Activated CD4-positive, alpha-beta T cell treated with anti-CD3 and anti-CD28 coated beads for 48 hours (primary cell): ENCODE measurements at places on chromosomes 1 and 21.

DNA sequence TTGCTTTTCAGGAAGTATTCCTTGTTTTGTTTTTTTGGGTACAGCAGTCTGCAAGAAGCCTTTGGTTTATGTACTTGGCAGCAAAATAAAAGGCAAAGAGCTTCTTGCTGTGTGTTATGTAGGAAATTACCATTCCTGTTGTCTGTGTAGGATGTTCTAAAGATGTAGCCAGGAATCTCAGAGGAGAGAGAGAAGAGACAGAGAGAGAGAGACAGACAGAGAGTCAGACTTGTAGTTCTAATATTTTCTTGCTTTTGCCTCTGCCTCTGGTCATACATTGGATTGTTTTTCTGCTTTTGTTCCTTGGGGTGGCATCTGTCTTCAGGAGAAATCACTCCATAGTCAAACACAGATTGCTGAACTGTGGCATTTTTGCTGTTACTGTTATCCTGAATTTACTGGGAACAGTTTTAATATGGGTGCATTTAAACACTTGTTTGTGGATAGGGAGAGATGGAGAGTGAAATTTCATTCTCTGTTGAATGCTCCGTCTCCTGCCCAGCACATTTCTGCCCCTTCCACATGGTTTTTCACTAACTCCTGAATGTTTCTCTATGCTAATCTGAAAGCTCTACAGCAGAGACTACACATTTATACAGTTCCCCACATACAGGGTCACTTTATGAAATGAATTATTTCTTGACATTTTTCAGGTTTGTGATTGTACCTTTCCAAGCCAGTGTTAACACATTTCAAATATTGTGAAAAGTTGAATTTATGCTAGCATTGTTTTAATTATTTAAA, 49.8 kb downstream of the POU2F1 start:
- DNase-seq: no peak

- DNase-seq: no peak
These were observed 22.0 kb downstream of the COL6A1 start for GRCh38 chr21:46003575-46004007.

DNA sequence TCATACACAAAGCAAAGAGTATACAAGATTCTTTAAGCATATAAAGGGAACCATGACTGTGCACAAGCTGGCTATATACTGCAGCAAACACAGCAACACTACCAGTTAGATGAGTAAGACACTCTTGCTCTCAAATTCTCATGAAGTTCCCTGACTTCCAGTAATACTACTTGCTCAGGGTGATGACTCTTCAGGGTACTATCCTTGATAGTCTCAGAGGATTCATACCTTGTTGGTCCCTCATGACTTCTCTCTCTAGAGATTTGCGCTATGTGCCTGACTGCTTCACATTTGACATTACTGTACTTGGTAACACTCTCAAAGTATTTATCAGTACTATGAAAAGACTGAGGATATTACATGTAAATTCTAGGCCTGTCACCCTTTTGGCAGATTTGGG, 159.8 kb upstream of the ZRANB2 start:
- no peak for DNase-seq

DNA sequence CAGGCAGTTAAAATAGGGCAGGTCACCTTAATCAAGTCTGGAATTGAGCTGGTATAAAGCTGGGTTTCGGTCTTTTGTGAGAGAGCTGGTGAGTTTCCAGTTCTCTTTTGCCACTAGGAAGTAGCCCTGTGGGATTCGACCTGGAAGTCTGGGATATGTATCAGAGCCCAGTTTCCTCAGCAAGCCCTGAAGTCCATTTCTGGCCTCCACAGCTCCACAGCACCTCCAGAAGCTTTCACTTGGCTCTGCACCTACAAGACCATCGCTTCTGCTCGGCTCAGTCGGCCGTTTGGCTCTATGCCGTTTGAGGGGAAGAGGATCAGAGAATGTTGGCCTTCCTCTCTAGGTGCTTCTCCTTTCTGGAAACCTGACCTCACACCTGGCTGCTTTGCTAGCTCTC, 148.0 kb downstream of the GALNT2 start:
- DNase-seq: no peak

GRCh38 chr21:25615880-25616279, 8.6 kb upstream of the MRPL39 start:
- no peak for DNase-seq
